Right renal cortex interstitium (tissue), 3 donors: ENCODE measurements at places on chromosomes 2 and 18. TPM values are rescaled to one million over a fixed set of nuclear protein-coding genes. Genes with fewer than 3 reads are reported as not detected.

GEN1 gene
- 11.9 TPM for polyA plus RNA-seq

TTC39C gene
- polyA plus RNA-seq, result 9.3 TPM

CDCA7 gene
- 34.9 TPM for polyA plus RNA-seq

ZNF521 gene
- polyA plus RNA-seq, result 42.2 TPM

LIPG gene
- 56.7 TPM for polyA plus RNA-seq

CCL20 gene
- polyA plus RNA-seq, result 0.36 TPM

EVX2 gene
- polyA plus RNA-seq, result not detected

ERMN gene
- polyA plus RNA-seq, result 0.10 TPM

FZD7 gene
- 67.3 TPM for polyA plus RNA-seq

- DNase-seq, result no peak
Observed at GRCh38 chr2:7513834-7514233, 596.6 kb downstream of the RNF144A start.

- no peak for DNase-seq
Observed at GRCh38 chr2:113228351-113228750, 50.4 kb downstream of the PAX8 start.

DNA sequence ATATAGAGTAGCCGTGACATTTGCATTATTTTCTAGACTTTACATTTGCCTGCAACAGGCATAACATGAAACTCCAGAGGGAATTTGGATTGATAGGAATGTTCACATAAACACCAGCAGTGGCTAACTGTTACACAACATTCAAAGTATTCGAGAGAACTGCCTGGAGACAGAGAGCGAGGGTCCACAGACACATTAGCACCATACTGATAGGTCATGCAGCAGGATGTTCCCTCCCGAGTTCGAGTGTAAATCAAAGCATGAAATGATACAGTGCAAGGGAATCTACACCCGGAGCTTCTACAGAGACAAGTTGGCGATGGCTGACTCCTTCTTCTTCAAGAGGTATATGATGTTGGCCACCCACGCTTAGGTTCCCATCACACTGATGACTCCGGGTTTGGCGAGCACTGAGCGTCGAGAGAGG lies 89.5 kb downstream of the COL6A3 start:
- no peak for DNase-seq

- DNase-seq, result no peak
Observed at GRCh38 chr2:26169681-26170414, 3.0 kb upstream of the GAREM2 start.

DNA sequence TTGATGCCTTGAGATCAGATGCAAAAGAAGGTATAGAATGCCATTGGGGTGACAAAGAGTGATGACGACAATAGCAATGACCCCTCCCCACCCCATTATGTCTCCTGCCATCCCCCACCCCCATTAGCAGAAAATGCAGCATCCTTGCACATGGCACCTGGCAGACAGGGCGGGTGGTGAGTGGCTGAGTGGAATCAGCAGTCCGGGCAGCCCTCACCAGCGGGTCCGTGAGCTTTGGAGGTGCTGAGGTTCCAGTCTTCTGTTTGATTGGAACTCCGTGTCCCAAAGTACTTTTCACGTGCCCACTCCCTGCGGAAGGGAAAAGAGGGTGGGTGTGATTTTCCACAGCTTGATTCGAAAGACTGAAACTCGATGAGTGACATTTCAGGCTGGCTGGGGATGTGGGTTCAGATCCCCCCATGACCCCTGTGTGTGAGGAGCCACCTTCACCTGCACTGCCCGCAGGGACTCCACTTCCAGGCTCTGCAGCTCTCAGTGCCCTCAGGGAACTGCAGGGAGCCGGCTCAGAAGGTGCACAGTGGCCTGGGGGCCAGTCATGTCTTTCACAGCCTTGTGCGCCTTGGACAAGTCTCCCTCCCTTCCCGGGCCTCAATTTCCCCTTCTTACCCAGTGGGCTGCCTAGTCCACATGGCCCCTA lies 130.9 kb downstream of the GLI2 start:
- DNase-seq, result no peak

- DNase-seq, result no peak
Observed at GRCh38 chr2:137523931-137524330, 440.3 kb upstream of the HNMT start.

- DNase-seq, result no peak
Observed at GRCh38 chr18:75840131-75840530, 412.6 kb upstream of the SMIM21 start.

DNA sequence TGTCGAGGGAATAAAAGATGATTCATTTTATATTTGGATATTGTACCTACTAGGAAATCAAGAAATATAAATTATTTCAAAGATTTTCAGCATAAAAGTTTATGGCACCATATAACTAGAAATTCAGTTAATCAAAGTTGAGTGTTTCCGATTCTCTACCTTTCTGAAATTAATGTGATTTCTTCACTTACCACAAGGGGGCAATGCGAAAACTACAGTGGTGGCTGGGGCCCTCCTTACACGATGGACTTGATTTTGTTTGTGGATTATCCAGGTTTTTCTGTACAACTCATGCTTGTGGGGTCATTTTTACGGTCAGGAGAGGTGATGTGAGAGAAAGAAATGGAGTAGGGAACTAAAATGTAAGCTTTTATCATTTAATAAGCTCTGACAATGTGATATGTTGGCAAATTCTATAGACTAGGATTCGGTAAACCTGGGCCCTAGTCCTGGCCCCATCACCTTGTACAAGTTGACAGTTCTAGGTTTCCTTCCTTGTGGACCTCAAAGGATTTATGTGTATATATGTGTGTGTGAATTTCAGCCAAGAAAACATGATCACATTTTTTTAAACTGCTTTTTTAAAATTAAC lies 47.6 kb downstream of the G6PC2 start:
- DNase-seq, result no peak

GRCh38 chr2:239078128-239078924 lies 230.4 kb downstream of the TWIST2 start:
- DNase-seq, result no peak

DNA sequence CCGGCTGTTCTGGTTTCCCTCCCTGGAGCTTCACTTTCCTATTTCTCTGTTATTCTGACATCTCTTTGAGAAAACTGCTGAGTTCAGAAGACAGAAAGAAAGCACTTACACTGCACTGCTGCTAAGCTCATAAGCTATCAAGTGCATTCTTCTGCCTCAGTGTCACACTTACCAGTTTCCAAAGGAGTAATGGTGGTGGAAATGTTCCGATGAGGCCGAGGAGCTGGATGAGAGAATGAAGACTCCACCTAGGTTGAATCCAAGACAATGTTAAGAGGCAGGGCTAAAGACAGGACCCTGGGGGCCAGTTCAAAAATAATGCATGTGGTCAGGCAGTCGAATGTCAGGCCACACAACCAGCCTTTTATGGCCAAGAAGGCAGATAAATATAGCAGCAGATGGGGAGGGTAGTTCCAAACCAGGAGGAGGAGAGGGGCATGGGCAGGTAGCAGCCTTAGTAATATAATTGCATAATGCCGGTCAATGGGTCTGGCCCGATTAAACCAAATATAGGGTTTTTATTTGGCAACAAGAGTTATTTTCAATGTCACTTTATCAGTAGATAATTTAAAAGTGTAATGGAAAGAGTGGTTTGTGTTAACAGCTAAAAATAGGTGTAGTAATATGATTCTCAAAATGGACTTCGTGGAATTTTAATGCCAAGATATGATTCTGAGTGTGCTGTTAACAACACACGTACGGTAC lies at the start of gene MYOM1:
TSS of gene MYOM1 (minus strand) at position 338 of the 705 bp plus-strand sequence. CDS start 4,745 bp downstream, outside the sequence.
- DNase-seq, result no peak
